Right renal pelvis (tissue), 4 donors: ENCODE measurements at places on chromosomes 13 and 19.

- DNase-seq = no peak
Observed at GRCh38 chr19:41969772-41970458, 10.8 kb upstream of the RABAC1 start.

DNA sequence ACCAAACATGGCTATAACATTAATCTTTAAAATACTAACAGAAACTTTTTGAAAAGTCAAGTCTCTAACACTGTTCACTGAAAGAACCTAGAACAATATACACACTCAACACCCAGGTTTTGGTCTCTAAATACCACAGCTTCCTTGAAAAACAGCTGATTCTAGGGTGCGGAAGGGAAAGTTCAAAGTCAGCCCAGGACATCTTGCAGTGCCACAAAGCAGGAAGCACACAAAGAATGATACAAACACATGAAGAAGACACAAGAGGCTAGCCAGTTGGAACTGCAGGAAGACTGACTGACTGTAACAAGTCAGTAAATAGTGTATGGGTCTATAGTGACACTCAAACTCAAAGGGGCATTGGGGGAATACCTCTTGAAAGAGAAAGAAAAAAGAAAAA is 4.6 kb downstream of the DEDD2 start:
- DNase-seq = no peak

DNA sequence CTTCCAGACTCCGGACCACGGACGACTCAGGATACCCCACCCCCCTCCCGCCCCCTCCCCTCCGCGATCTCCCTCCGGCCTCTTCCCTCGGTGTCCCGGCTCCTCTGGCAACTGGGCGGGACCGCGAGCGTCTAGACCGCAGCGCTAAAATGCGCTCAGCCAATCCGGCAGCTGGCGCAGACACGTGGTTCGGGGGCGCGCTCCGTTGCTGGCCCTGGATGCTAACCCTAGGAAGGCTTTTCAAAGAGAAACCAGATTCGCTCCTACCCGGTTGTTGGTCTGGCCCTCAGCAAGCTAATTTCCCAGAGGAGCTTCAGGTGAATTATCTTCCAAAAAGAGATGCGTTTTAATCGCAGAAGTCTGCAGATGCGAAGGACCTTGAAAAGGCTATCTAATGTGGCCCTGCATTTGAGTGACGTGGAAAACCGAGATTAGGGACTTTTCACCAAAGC is at the start of gene DZIP1:
DZIP1 (minus strand) TSS at position 106 of the 452 bp plus-strand sequence. CDS start 2,677 bp downstream, outside the sequence.
- DNase-seq = peak; percentile 66

DNA sequence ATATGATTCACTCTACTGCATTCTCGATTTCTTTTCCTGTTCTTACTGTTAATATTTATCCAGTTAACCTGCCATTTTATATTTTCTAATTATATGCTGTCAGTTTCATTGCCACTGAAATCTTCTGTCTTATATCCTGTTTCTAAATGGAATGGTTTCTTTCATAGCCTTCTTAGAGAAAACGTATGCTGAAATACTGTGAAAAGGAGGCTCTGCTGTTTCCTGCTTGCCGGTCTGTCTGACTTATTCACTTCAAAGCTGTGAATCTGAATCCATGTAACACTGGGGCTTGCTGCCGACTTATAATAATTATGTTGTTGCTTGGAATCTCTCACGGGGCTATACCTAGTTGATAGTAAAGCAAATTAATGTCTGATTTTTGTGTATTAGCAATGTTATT is 80.0 kb downstream of the GPR12 start:
- no peak for DNase-seq

- no peak for DNase-seq
Observed at GRCh38 chr13:77507931-77508776, 27.4 kb upstream of the SCEL start.

- no peak for DNase-seq
Observed at GRCh38 chr13:63124863-63125262, 1709.2 kb upstream of the PCDH20 start.

GRCh38 chr13:26759249-26759906 is 1.2 kb downstream of the GPR12 start:
- DNase-seq = no peak

GRCh38 chr13:40968416-40969000 is 50.6 kb downstream of the ELF1 start:
- no peak for DNase-seq

- no peak for DNase-seq
Observed at GRCh38 chr19:39356647-39357046, 14.4 kb downstream of the SAMD4B start.

- DNase-seq = no peak
Observed at GRCh38 chr19:55132453-55133129, 15.2 kb upstream of the PPP1R12C start.

DNA sequence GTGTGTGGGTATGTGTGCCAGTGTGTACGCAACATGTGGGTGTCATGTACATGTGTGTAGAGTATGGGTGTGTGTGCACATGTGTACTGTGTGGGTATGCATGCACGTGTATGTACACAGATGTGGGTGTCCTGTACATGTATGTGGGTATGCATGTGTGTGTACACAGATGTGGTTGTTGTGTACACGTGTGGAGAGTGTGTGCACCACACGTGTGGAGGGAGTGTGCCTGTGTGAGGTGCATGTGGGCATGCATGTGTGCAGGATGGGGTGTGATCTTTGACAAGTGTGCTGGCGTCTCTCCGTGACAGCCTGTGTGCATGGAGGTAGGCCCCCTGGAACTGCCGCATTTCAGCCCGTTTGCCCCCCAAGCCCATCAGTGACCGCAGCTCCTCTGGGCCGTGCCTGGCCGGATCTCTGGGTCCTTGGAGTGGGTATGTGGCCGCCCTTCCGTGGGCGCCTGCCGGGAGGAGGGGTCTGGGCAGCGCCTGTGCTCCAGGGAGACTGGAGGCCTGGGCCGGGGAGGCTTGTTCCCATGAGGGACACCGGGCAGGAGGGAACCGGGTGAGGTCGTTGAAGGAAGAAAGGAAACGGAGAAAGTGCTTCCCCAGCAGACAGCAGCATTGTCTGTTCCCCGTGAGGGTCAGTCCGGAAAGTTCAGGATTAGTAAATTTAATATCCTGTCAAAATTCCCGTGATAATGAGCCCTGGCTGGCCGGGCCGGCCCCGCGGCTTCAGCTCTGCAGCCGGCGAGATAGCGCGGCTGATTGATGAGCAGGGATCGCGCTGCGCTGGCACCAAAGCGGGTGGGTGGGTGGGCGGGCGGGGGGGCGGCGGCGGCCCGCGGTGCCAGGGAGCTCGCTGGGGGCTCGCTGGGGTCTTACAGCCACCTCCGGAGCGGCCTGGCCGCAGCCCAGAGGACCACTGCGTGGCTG is 91.1 kb upstream of the SOX1 start:
- no peak for DNase-seq

GRCh38 chr13:25168790-25169189 is 3.3 kb downstream of the AMER2 start:
- DNase-seq = no peak

- no peak for DNase-seq
Observed at GRCh38 chr19:16893686-16893989, 4.8 kb downstream of the F2RL3 start.

- no peak for DNase-seq
Observed at GRCh38 chr13:108426893-108427292, 157.4 kb downstream of the TNFSF13B start.

DNA sequence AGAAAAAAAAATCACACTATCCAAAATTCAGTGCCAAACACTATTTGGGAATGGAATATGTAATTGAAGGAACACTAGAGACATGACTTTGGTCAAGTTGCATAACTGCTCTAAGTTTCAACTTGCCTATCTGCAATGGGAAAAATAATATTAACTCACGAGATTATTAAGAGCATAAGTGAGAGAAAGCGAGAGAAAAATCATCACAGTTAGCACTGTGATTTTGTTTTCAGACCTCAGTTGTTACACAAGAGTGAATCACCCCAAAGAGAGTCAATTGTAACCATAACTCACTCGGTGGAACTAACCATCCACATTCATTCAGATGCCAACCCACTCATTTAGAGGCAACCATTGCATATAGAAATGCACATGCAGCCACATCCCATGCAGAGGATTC is 147.1 kb downstream of the NHLRC3 start:
- DNase-seq = no peak

DNA sequence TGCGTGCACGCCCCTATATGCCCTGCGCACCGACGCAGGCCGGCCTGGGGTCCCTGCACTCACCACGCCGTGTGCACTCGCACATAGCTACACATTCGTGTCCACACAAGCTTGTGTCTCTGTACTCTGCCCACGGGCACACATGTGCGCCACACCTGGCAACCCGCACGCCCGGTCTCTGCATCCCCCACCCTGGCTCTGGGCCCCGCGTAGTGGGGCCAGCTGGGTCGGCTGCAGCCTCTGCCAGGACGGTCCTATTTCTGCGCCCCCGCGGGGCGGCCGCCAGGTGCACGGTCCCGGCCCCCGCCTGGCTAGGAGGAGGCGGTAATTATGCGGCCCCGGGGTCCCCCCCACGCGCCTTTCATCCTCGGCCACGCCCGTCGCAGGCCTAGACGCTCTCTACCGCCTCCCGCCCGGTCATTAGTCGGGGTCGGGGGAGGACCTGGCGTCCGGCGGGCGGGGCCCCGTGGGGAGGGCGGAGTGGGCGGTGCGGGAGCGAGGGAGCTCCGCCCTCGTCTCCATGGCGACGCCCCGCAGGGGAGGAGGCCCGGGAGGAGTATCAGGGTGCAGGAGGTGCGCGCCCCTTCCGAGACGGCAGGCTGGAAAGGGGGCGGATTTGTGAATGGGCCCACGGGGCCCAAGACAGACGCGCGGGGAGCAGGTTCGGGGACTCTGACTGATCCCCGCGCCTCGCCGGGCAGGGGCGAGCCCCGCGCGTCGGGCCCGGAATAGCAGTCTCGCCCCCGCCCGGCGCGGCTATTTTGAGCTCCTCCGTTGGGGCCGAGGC is 2.8 kb upstream of the CIRBP start:
- no peak for DNase-seq

- DNase-seq = no peak
Observed at GRCh38 chr19:7115721-7116120, 46.2 kb downstream of the ZNF557 start.

GRCh38 chr19:43814663-43815352 is 12.3 kb upstream of the ZNF283 start:
- DNase-seq = no peak

DNA sequence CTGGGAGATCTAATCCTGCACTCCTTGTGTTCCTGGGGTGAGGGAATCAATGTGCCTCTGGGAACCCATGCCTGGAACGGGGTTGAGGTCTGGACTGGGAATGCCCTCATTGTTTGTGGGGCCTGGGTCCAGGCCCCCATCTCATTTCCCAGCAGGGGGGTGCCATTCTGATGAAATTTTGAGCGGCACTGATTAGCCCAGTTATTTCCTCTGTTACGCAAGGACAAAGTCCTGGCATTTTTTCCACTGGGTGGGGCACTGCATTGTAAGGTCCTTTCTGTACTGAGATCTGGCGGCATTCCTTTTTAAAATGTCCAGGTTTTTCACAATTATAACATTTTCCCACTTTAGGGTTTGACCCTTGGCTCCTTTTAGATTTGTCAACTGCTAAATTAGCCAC is 14.8 kb downstream of the FPR3 start:
- no peak for DNase-seq

GRCh38 chr13:97308735-97309429 is 86.7 kb downstream of the MBNL2 start:
- no peak for DNase-seq
